ENCODE measurements at places on chromosomes 11 and 22.

GRCh38 chr11:66386171-66387069 is 14.9 kb upstream of the SLC29A2 start:
- peak; percentile 90 for DNase-seq

GRCh38 chr11:125588505-125588904 is 4.1 kb upstream of the STT3A start:
- DNase-seq, result no peak

DNA sequence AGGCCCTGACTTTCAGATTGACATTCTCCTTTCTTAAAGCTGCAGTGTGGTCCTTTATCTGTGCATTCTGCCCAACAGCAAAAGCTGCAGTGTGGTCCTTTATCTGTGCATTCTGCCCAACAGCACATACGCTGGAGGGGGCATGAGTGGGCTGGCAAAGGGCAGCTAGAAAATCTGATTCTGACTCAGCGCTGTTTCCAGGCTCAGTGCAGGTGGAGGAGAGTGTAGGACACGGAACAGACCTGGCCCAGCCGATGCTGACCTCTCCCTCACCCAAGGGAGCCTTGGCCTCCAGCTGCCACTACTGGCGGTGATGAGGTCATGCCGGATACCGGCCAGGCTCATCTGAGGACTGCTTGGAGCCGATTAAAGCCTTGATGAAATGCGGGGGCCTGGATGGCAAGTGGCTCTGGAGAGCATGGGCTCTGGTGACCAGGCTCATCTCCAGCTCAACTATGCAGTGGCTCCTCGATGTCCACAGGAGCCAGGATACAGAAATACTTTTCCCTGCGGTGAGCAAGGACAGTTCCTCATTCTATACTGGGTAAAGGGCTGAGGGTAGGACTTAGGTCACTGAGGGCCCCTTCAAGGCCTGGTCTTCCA is 84.6 kb downstream of the CLPB start:
- DNase-seq, result peak; percentile 96

DNA sequence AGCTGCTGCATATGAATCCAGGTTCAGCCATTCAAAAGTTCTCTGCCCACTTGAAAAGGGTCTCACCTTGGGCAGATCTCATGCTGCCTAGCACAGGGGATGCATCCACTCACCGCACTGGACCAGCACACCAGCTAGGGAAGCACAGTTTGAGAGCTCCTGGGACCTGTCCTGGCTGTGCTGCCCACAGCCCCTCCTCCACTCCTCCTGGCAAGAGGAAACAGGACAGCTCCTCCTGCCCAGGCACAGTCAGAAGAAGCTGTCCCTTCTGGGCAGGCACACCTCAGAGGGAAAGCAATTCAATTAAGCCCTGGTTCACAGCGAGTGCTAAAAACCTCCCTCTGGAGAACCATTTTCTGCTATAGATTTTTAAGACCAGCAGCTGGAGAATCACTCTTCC is 146.7 kb downstream of the ST3GAL4 start:
- no peak for DNase-seq

- no peak for DNase-seq
Observed at GRCh38 chr11:33860926-33861325, 30.9 kb downstream of the LMO2 start.

GRCh38 chr11:134407321-134407828 is 4.7 kb downstream of the B3GAT1 start:
- DNase-seq, result peak; percentile 61

GRCh38 chr11:130979386-130979972 is 63.2 kb upstream of the SNX19 start:
- peak; percentile 49 for DNase-seq

DNA sequence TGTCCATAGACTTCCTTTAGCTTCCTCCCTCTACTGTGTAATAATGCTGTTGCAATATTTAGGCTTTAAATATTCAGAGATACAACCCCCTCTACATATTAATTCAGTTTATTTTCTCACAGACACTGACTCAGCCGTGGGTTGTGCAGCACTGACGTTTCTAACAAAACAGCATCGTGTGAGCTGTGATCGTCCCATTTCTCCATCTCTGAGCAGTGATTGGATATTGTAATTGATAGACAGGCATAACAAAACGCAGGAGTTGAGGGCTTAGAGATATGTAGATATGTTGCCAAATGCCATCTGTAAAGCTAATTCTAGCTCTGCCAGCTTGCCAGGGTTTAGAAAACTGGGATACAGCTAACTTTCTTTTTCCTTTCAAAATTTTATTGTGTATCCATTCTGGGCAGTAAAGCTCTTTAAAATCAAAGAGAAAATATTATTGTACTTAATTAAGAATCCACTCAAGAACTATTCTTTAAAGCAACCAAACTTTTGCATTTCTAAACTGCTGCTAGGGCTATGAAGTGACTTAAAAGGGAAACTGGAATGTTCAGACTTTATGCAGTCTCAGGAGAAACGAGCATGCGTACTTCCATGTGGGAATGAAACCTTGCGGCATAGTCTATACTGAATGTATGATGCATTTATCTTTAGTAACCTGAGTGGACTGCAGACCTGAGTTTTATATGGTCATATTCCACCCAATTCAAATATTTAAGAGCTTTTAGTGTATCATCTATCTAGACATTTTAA is 22.7 kb downstream of the BTBD10 start:
- DNase-seq, result no peak

DNA sequence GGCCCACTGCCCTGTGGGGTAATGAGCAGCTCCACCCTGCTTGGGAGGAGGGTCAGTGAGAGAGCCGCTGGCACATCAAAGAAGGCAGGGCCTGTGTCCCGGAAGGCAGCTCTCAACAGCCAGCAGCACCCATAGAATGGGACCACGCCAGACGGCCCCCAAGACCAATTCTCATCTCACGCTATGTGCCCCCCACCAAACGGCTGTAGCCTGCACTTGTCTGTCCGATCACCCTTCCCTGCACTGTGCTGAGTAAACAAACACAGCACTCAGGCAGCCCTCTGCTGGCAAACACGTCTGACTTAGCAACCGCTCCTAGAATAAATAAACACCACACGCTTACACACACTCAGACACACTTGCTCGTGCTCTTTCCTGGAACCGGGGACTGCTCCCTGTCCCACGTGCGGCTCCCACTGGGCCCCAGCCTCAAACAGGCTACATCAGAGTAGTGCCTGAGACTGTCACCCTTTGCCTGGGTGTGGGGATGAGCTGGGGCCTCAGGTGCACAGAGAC is 53.2 kb upstream of the CDON start:
- peak; percentile 43 for DNase-seq

DNA sequence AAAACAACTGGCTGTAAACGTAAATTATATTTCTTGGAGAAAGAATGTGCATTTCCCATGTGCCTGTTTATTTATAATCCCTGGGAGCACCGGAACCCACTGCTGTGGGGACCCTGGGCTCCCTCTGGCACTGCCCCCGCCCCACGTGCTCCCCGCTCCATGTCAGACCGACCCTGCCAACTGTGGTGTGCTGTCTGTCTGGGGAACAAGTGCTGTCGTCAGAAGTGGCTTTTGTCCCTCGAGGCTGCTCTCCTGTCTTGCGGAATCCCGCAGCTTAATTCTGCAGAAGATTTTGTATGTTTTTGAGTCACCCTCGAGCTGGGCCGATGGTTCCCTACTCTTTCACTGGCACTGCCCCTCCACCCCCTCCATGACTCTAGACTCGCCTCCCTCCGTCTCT is 2.4 kb downstream of the LRRC10B start:
- no peak for DNase-seq

DNA sequence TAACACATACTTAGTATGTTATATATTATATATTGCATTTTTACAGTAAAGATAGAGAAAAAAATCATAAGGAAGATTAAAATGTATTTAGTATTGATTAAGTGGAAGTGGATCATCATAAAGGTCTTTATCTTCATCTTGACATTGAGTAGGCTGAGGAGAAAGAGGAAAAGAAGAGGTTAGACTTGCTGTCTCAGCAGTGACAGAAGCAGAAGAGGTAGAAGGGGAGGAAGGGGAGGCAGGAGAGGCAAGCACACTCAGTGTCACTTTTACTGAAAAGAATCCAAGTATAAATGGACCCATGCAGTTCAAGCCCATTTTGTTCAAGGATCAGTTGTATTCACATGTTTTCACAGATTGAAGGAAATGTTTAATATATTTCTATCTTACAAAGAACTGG is 69.7 kb downstream of the GAB2 start:
- DNase-seq, result no peak

- DNase-seq, result peak; percentile 64
Observed at GRCh38 chr11:20015529-20016427, 144.5 kb downstream of the DBX1 start.

DNA sequence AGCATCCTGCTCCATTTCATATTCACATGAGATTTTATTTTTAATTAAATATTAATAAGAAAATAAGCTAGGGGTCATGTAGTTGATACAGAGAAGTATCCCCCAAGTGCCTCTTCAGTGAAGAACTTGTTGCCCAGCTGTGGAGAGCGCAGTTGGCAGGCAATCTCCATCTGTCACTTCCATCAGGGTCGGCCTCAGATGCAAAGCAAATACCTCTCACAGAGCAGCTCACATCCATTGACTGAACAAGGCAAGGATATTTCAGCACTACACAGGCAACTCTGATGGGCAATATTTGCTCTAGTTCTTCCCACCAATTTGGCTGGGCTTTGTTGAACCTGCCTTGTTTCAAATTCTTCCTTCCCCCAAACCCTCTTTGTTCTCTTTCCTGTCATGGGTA is 129.4 kb downstream of the NOX4 start:
- DNase-seq, result no peak

DNA sequence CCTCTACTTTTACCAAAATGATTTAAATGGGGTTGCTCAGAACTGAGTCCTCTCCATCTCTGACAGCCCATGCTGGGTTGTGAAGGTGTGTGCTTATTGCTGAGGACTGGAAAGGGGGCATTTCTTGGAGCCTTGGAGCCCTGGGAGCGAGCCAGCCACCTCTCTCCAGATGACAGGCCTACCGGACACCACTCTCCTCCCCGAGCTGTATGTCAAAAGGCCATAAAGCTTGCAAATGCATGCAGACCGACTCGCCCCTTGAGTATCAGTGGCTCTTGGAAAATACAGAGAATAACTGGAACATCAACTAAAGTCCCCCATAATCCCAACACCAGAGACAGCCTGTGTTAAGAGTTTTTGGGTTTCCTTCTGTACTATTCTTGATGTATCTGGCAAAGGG is 67.9 kb upstream of the PITPNB start:
- DNase-seq, result no peak

DNA sequence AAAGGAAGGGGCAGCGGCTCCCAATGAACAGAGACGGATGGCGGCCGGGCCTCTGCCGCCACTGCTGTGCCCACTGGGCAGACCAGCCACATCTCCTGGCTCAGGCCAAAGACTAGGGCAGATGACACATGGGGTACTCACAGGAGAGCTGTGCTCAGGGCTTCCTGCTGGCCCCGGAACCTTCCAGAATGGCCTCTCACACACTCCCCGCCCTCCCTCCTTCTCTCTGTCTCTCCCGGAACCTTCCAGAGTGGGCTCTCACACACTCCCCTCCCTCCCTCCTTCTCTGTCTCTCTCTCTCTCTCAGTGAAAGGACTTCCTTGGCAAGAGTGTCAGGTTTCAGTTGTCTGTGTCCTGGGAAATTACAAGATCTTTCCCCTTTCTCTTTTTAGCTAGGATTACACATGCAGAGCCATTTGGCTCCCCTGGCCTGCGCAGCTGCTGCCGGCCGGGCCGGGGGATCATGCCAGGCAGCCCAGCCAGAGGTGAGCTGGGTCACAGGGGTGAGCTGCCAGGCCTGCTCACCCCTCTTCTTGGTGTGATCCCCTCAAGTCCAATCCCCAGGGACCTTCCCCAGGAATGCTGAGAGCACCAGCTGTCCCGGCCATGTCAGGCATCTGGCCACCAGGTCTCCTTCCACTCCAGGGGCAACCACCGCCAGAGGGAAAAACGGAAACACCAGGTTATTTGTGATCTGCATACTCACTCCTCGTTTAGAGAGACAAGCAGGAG is 45.3 kb upstream of the ADA2 start:
- DNase-seq, result no peak

- DNase-seq, result no peak
Observed at GRCh38 chr22:22042009-22042408, 59.4 kb upstream of the TOP3B start.

DNA sequence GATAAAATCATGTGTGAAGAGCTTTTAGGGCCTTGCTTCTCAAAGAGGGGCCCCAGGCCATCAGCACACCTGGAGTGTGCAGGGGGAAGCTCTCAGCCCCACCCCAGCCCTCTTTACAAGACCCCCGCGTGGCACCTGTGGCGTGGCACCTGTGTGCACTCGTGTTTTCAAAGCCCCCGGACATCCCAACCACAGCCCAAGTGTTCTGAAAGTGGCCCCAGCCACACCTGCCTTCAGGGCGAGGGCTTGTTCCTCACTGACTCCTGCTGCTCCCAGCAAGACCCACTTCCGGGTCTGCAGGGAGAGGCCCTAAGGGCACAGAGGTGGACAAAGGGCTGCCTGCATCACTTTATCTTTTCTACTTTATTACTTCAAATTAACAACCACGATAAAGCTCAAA is 17.5 kb upstream of the TMEM184B start:
- no peak for DNase-seq

DNA sequence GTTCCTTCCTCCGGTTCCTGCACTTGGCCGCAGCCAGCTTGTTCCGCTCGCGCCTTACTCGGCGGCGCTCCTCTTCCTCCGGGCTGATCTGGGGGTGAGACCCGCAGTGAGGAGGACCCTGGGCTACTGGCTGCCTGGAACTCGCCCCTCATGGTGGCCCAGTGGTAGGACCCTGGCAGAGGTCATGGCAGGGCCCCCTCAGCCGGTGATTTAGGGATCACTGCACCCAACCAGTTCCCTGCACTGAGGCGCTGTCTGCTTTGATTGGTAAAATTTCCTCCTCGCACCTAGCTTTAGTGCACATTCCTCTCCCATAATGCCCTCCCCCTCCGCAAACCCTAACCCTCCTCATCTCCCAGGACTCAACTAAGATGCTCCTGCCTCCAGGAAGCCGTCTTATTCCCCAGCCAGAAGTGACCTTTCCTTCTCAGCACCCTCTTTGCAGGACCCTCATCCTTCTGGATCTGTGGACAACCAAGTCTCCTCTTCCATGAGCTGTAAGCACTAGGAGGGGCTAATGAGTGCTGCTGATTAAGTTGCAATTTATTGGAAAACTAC is 3.6 kb downstream of the CCDC85B start:
- DNase-seq, result no peak

- no peak for DNase-seq
Observed at GRCh38 chr11:120863359-120863758, 160.5 kb upstream of the TBCEL start.

GRCh38 chr11:38582151-38582550 is 1984.1 kb upstream of the RAG2 start:
- no peak for DNase-seq

DNA sequence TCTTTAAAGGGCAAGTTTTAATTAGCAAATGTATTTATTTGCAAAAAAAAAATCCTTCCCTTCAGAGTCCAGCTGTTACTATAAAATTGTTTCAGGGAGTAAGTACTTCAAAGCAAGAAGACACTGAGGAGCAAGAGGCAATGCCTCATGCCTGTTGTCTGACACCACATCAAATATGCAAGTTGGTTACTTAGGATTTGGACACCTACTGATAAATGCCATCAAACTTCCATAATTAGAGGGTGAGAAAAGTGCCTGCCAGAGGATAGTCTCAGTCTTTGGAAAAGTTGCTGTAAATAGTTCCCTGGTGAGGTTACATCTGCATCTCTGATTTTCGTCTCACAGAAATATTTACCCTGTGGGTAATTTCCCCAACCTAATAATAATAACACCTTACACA is 4.1 kb upstream of the TENM4 start:
- DNase-seq, result no peak

GRCh38 chr22:29205594-29206371 is at the start of gene EMID1:
Gene EMID1 (plus strand): TSS chr22:29205896. CDS start chr22:29206039, 143 bp downstream.
- DNase-seq, result peak; percentile 58

- DNase-seq, result no peak
Observed at GRCh38 chr22:19082101-19082500, 40.1 kb downstream of the DGCR2 start.

- no peak for DNase-seq
Observed at GRCh38 chr11:30741039-30741550, 154.9 kb upstream of the MPPED2 start.
